Activated T-helper 2 cell treated with anti-CD3 and anti-CD28 coated beads, Interferon-gamma antibody, Interleukin-2, Interleukin-4, amounts not matched to agents 10 μg/mL and 5 μg/mL and 100 μg/mL, durations not matched to agents 14 hours and 24 hours and 36 hours (primary cell): ENCODE measurements at places on chromosomes 7 and 10.

DNA sequence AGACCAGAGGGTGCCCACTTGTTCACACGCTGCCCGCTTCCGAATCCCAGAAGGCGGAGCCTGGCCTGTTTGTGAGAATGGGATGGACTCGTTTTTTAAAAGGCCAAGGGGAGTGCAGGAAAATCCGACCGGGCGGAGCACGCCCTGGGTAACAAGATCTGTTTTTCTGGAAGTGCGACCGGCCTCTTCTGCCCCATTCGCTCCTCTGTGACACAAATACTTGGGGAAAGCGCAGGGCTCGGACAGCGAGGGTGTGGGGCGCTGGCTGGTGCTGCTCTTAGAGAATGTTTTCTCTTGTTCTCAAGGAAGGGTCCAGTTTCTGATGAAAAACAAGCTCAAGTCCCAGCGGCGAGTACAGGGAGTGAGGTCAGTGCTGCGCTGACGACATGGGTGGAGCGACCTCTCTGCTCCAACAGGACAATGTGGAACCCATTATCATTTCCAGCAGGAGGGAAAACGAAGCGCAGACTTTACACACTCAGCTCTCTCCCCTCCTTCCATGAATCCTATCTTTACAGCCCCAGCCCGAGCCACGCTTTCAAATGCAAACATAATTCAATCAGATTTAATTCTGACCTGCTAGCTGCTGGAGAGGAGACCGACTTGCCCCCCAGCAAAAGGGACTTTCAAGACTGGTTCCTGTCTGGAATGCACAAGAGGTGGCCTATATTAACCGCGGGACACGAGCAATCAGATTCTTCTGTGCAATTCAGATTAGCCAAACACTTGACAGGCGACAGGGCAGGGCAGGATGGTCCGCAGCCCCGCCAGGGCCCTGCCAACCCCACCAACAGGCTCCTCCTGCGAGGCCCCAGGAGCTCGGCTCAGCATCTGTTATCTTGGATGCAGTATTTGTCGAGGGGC, 1.1 kb downstream of the RADIL start:
- no peak for DNase-seq

DNA sequence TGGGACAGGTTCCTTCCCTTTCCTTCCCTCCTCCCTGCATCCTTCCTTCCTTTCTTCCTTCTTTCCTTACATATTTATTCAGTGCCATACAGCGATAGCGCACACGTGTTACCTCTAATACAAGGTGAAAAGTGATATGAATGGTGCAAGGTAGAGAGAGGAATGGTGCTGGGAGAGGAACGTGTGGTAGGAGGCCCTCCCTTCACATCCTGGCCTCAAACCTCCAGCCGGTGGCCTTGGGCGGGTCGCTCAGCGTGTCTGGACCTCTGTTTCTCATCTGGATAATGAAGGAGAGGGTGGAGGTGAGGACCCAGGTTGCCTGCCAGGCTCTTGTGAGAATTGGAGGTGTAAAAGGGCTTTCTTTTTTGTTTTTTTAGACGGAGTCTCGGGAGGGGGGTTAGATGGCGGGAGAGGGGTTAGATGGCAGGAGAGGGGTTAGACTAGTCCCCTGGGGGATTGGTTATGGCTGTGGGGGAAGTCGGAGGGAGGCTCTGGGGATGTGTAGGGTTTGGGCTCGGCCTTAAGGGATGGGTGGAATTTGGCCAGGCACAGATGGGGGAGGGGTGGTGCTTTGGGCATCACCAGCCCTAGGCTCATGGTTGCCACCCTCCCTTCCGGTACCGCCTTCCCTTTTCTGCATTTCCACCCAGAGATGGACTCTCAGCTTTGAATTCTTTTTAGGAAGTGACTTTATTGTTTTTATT, 14.9 kb downstream of the CHST3 start:
- DNase-seq, result no peak

DNA sequence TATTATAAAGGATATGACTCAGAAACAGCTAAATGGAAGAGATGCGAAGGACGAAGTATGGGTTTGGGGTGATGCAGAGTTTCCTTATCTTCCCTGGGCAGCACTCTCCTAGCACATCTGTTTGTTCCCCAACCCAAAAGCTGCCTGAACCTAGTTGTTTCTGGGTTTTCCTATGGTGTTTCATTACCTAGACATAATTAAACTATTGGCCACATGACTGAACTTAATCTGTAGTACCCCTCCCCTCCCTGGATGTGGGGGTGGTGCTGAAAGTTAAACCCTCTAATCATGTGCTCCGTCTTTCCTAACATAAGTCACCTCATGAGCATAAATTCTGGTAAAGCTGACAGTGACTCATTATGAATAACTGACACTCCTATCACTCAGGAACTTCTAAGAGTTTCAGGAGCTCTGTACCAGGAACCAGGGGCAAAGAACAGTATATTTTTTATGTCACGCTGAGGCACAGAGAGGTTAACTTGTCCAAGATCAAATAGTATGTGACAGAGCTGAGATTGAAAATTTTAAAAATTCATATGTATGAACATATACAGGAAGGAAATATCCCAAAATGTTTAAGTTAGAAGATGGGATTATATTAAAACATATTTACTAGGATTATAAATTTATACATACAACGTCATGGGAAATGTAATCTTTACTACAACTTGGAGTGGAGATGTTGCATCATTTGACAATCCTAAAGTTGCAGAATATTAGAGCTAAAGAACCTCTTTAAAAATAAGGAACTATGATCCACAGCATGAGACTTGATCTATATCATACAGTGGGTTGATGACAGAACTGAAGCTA, 4.8 kb downstream of the STRIP2 start:
- DNase-seq, result no peak

DNA sequence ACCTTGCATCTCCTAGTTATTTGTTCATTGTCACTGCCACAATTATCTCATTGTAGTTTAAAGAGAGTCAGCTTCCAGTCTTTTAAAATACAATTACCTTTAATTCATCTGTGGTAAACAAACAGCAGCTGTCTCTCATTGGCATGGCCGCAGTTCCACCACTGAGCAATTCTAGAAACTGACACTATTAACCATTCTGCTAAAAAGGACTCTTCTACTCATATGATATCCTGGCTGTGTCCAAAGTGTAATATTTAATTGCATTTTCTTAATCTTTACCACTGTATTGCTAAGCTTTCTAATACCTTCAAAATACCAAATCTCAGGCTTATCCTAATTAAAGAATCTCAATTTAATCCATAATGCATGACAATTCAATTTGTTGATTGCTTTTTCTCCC, 639.0 kb downstream of the AUTS2 start:
- DNase-seq, result no peak
